ENCODE measurements at places on chromosomes 13 and 19. TPM values are rescaled to one million over a fixed set of nuclear protein-coding genes. Genes with fewer than 3 reads are reported as not detected.

Gene ZNF677
- total RNA-seq, result not detected

Gene SPTBN4
- total RNA-seq, result 0.90 TPM

Gene SUGP2
- total RNA-seq, result 33.5 TPM

Gene MEIOSIN
- total RNA-seq, result not detected

Gene NLRP9
- not detected for total RNA-seq
